ENCODE measurements at places on chromosomes 4 and X.

DNA sequence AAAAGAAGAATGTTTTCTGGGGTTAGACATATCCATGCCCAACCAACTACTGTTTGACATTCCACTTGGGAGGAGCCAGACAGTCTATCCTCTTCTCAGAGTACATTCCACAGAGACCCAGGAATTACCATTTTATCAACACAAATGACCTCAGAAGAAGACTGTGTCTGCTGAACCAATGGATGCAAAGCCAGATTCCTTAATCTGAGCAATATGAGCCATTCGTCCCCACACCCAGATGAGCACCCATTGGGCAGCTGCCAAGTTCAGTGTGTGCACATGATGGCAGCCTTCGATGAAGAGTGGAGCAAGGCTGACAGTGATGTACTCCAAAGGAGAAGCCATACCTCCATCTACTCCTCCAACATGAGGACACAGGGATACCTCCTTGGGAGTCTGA lies 111.3 kb downstream of the ZNF674 start:
- no peak for DNase-seq

- DNase-seq, result no peak
These were observed 46.5 kb upstream of the RAB9B start for GRCh38 chrX:103878466-103879122.

- DNase-seq, result no peak
These were observed 175.3 kb upstream of the FGF13 start for GRCh38 chrX:138886769-138887168.

GRCh38 chr4:51866835-51867234 lies 23.9 kb downstream of the DCUN1D4 start:
- no peak for DNase-seq

DNA sequence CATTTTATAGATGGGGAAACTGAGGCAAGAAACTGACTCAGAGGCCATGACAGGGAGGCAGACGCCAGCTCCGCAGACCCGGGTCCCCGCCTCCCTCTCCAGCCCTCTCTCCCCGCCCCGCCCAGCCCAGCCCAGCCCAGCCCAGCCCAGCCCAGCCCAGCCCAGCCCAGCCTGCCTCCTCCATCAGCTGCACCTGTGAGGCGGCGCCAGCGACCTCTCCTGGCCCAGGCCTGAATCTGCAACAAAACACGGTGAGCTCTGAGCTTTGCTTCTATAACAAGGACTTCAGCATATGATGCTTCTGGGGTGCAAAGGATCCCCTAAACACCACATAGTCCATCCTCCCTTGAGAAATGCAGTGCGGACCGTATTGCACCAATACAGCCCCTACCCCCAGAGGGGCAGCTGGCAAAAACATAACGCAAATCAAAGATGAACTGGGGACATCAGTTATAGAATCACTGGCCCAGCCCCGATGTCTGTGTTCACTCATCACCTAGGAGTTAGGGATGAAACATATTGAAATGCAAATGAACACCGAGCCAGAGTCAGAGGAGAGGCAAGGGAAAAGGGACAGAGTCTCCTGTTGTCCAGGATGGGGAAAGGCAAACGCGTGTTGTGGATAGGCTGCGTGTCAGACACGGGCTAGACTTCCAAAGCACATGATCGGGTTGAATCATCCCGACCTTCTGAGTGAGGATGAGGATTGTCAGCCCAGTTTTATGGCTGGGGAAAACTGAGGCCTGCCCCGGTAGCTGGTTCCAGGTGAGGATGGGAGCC lies 216.1 kb upstream of the PSAPL1 start:
- peak; percentile 82 for DNase-seq

DNA sequence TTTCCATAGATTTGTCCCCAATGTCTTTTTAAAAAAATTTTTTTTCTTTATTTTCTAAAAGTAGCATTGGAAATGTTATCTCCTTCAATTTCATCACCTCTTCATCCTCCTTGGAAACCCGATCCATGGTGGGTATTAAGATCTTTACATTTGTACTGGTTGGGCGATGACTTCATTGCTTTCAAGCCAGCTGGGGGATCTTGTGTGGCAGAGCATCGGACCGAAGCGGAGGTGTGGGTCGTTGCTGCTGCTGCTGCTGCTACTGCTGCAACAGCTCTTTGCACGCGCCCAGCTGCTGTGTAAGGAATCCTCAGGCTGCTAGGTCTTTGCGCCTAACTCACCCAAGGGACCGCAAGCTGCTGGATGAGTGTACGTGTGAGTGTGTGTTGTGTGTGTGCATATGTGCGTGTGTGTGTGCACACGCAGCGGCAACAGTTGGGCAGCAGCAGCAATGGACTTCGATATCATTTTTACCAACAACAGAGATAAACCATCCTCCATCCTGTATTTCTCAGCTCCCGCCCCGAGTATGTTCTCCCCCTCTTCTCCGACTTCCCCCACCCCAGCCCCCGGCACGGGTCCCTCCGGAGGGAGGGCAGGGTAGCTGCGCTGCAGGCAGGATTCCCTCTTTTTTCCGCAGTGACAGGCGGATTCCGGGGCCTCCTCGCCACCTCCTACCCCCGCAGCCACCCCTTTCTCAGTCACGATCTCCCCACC lies 768 bp upstream of the CDKL5 start:
- peak; percentile 38 for DNase-seq

DNA sequence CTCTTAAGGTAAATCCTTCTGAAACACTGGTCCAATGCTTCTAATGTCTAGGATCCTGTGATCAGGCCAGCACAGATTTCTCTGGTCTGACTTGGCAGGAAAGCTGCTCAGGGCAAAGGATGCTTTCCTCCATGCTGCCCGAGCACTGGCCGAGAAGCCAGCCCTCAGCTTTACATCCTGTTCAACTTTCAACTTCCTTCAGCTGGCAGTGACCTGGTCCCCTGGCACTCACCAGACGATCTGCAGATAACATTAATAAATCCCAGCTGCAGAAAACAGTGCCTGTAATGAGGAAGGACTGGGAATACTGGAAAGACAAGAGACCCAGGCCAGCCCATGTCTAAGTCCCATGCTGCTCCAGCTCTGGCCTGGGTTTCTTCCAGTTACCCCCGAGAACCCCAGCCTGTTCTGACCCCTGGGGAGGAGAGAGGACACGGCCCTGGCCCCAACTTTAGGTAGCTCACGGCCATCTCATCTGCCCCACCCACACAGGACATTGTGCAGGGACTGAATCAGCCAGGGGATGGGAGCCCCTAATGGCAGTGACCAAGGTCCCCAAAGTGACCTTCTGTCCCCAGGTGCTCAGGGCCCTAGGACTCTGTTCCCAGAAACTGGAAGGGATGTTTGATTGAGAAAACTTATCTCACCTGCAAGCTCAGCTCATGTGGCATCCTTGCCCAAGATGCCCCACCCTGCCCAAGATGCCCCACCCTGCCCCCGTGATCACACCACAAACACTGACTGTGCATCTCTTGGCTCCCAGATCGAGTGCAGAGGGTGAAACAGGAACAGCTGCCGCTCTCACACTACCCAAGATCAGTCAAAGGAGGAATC lies 28.0 kb downstream of the JAKMIP1 start:
- no peak for DNase-seq

- DNase-seq, result peak; percentile 74
These were observed 716 bp downstream of the FHIP1A start for GRCh38 chr4:151409470-151410313.

DNA sequence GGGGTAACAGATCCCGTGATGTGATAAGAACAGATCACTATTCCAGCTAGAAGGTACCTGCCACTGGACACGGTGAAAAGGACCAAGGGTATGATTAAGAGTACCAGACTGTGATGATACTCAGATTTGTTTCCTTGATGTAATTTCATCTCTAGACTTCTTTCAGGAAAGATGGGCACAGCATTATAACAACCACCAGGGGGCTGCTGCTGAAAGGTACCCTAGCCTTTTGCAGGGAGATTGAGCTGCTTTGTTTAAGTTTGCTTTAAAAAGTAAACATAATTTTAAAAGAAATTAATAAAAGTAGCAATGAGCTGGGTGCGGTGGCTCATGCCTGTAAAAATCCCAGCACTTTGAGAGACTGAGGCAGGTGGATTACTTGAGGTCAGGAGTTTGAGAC lies 145.4 kb downstream of the EMCN start:
- DNase-seq, result peak; percentile 13

- no peak for DNase-seq
These were observed 327.8 kb downstream of the PDGFC start for GRCh38 chr4:156643826-156644225.

- no peak for DNase-seq
These were observed 91.1 kb downstream of the SYNPO2 start for GRCh38 chr4:118979712-118980111.

DNA sequence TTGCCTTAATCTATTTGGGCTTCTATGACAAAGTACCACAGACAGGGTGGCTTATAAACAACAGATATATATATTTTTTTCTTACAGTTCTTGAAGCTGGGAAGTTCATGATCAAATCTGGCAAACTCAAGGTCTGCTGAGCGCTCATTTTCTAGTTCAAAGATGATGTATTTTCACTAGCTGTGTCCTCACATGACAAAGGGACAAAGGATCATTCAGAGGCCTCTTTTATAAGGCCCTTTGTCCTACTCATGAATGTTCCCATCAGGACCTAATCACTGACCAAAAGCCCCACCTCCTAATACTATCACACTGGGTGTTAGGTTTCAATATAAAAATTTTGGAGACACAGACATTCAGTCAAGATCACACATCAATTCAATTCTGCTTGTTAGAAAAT lies 2025.2 kb downstream of the PCDH7 start:
- DNase-seq, result no peak

DNA sequence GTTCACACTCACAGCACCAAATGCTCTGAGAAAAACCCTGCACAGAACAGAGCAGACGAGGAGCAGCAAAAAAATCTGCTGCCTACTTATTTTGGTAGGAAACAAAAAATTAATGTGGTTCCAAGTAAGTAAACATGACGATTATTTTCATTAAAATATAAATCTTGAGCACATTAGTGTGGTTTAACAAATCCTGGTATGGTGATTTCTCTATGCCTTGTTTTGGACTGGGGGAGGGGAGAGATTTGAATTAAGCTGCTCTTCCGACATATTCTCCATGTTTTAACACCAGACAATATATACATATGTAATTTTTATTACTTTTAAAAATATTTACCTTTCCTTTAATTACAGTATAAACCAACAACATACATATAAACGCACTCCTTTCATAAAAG lies 1.8 kb downstream of the CAMK2D start:
- no peak for DNase-seq

- no peak for DNase-seq
These were observed 752 bp upstream of the ATP6AP2 start for GRCh38 chrX:40579900-40580536.
